RWPE1 (cell line): ENCODE measurements at places on chromosomes 4 and X.

DNA sequence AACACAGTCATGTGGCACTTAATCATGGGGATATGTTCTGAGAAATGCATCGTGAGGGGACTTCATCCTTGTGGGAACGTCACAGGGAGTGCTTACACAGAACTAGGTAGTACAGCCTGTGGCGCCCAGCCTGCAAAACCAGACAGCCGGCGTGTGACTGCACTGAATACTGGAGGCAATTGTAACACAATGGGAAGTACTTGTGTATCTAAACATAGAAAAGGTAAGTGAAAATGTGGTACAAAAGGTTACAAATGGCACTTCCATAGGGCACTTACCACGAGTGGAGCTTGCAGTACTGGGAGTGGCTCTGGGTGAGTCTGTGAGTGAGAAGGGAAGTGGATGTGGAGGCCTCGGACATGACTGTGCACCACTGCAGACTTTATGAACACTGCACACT, 5.2 kb downstream of the TLR3 start:
- no peak for DNase-seq

- DNase-seq = no peak
These were observed 2.4 kb downstream of the SPRY1 start for GRCh38 chr4:123398853-123399626.

DNA sequence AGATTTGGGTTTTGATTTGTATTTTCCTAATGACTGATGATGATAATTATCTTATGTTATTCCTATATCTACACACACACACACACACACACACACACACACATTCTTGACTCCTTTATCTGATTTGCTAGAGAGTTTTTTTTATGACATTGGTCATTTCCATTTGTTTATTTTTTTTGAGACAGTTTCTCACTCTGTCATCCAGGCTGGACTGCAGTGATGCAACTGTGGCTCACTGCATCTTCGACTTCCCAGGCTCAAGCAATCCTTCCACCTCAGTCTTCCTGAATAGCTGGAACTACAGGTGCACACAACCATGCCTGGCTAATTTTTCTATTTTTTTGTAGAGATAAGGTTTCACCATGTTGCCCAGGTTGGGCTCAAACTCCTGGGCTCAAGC, 6.7 kb downstream of the ZNF81 start:
- no peak for DNase-seq

GRCh38 chr4:169143335-169143734, 127.4 kb downstream of the SH3RF1 start:
- no peak for DNase-seq

- DNase-seq = no peak
These were observed 68.7 kb downstream of the MAPK10 start for GRCh38 chr4:86291180-86291579.

DNA sequence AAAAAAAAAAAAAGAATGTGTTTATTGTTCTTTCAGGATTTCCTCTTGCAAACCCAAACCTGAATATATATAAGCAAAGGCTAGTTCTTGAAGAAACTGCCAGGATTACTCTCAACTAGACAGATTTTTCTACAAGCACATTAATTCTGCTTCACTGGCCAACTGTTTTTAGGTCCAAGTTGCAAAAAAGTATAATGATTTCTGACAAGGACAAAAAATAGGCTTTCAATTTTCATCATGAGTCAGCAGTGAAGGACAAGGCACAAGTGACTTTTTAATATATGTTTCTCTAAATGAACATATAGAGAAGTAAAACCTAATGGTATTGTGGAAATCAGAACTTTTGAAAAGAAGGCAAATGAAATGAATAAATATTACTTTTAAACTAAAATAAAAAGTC, 73.7 kb downstream of the ELOVL6 start:
- DNase-seq = no peak

DNA sequence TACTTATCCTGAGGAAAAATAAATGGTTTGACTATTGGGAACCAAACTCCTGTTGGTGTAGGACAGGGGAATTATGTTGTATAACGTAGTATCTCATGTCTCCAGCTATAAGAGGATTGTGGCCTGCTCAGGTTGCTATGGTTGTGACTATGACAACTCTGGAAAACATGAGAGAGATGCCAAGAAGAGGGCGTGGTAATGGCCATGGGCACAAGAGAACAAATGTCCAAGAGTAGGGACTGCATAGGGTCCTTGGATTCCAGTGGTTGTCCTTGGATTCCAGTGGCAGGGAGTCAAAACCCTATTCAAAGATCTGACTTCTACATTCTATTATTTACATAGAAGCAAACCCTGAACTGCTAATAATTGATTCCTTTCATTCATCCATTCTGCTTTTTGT, 6.8 kb upstream of the MOB1B start:
- no peak for DNase-seq

DNA sequence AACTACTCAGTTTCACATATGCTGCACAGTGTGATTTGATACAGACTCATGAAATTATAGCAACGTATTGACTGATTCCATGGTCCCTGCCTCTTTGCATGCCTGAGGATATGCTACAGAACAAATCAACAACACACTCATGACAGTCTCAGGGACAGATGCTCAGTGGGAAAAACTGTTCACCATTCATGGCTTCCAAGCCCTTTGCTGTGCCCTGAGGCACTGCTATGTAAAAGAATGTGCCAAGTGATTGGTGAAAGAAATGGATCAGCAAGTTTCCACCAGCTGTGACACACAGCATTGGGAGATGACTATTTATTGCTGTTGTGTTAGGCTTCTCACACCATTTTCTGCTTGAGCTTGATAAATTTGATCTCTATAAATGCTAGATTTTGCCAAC, 825.6 kb upstream of the INTU start:
- DNase-seq = no peak

- DNase-seq = no peak
These were observed 89.7 kb downstream of the TMEM131L start for GRCh38 chr4:153555730-153556434.

DNA sequence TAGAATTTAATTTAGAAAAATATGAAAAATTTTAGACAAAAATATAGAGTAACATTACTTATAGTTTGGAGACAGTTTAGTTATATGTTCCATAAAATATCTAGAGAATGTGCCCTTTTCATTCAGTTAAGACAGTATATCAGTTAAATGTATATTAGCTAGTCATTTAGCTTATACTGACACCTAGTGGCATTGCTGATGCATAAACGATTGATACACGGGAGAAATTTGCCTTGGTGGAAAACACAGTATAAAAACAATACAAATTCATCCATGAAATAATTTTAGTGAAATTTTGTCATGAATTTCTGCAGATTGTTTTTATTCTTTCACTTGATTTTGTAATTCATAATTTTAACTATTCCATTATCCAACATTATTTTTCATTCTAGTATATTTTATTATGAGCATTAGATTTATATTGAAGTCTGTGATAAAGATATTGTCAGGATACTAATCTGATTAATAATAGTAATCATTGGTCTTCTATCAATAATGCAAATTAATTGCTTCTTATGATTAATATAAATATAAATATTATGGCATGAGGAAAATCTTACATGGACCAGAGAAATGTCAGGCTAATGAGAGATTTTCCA, 219.0 kb downstream of the TLL1 start:
- DNase-seq = peak; percentile 27

DNA sequence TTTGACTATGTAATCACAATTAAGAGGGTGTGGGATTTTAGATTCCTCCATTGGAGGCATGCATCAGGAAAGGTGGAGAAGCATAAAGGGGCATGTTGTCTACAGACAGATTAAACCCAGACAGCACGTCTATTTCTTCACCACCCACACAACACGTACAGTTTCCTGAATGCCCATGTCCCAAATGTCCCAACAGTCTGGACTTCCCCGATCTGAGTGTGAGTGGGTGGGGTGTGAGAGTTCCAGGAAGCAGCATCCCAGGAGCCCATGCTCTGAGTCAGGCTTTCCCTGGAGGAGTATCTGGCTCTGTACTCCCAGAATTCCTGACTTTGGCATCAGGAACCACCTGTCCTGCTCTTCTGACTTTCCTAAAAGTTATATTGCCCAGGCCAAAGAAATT, 30.8 kb upstream of the NDP start:
- DNase-seq = no peak

- no peak for DNase-seq
These were observed 102.0 kb downstream of the ELOVL6 start for GRCh38 chr4:110096405-110096804.

DNA sequence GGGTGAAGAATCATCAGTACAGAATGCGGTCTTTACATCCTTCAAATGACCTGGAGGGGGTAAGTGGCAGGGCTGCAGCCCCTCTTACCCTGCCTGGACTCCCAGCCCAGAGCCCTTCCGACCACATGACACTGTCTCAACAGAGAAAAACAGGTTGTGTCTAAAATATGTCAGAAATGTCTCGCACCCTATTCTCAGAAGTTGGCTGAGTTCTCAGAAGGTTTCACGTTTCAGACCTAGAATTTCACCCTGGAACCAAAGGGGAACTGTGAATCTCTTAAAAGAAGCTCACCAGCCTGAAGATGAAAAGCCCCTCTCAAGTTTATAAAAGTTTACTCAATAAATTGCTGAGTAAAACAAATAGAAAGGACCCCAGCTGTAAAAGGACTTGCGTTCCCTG, 7.0 kb upstream of the CRMP1 start:
- no peak for DNase-seq

DNA sequence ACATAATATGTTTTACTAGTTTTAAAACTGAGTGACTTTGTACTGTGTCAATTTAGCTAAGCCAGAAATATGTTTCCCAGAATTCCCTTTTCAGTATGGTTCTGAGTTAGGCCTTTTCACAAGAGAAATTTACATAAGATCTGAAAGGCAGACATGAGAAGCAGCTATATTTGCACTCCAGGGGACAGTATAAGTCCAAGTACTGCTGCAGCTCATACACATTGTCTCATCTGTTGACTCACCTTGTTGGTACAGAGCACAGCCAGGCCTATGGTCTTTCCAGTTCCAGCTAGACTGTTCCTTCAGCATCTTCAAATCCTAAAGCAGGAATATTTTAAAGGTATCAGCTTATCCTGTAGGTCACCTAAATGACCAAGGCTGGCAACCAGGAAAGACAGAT, 53.5 kb downstream of the BMP3 start:
- peak; percentile 18 for DNase-seq

DNA sequence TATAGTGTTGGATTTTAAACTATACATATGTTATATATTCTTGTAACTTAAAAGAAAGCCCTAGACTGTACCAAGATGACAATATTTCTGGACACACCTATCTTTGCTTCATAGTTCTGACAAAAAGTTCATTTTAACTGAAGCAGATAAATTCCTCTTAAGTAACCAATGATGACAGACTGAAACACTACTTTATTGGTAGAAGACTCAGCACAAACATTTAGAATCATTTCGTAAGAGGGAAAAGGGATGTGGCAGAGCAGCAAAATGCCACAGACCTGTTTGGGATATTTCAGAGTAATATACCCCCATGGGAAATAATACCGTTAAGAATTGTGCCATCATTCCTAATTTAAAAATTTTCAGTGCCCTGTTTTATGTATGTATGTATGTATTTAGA, 56.2 kb downstream of the APOO start:
- no peak for DNase-seq

GRCh38 chrX:15916704-15917084, 62.1 kb upstream of the AP1S2 start:
- no peak for DNase-seq

GRCh38 chr4:110211007-110211769, 12.8 kb upstream of the ELOVL6 start:
- DNase-seq = peak; percentile 49

- peak; percentile 83 for DNase-seq
These were observed at the start of gene PLS3 for GRCh38 chrX:115560978-115561604. PLS3 (plus strand) TSS chrX:115561174; CDS start chrX:115610251, 49,077 bp downstream.

DNA sequence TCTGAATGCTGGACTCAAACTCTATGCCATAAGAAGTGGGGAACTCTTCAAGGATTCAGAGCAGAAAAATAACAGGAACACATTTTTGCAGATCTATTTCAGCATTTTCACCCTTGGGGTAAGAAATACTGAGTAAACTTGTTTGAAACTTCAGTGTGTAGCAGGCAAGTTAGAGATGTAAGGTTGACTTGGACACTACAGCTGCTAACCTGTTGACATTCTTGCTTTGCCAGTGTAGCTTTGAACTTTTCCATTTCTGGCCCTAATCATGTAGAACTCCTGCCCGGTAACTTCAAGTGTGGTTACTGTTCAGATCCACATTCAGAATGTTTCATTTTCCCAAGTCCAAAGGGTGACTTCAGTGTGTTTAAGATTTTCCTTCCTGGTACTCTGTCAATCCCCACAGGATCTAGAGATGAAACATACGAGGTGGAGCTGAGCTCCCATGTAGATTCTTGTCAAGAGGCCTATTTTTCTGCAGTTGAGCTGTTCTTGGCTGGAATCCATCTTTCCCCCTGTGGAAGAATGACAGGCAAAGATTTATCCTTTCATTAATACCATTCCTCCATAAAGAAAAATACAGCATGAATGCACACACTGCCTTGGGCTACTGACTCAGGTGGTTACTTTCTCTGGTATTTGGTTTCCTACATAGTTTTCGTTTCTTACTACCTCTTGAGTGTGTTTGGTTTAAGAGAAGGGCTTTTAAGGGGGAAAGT, 34.1 kb downstream of the FHDC1 start:
- peak; percentile 90 for DNase-seq

GRCh38 chrX:104254442-104255115, at the start of gene ESX1:
ESX1 (minus strand) TSS chrX:104254933; CDS start chrX:104254849, 84 bp downstream.
- no peak for DNase-seq

DNA sequence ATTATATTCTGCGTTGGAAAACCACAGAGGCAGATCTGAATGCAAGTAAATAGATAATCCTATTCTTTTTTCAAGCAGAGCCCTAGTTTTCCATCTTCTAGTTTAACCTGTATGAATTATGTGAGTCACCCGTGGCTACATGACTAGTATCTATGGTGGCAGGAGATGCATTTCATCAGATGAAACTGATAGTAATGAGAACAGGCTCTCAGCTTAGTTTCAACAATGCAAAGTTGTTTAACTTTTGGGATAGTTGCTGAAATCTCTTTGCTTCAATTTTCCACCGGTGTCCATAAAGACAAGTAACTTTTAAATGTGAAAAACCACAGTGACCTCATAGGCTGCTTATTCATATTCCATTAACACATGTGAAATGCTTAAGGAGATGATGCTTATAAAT, 1317.4 kb upstream of the TENM3 start:
- no peak for DNase-seq

DNA sequence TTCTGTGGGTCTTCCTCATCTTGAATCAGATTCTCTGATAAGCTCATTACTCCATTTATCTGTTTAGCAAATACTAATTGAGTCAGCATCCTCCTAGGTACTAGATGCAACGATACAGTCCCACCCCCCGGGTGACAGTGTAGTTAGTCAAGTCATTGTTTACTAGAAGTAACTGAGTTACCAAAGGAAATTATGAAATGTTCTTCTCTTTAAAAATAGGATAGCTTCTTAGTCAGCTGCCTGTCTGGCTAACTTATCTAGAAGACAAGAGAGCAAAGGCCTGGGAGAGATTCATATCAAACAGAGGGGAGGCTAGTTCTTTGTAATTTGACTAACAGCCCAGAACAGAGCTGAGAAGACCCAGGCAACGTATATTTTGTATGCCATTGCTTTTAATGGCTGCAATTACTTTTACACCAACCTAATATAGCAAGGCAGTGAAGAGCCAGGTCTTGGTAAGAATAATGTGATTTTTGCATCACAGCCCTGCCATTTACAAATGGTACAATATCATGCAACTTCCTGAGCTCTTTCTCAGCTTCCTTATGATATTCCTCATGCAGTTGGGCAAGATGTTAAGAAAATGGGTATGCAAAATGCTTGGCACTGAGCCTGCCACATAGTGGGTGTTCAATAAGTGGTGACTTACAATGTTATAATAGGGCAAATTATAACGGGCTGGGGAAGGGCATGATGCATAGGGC, 149.9 kb downstream of the CHIC2 start:
- DNase-seq = peak; percentile 87

GRCh38 chrX:8304668-8305067, 133.6 kb upstream of the VCX2 start:
- DNase-seq = no peak
